ENCODE measurements at places on chromosomes 2 and 18.

DNA sequence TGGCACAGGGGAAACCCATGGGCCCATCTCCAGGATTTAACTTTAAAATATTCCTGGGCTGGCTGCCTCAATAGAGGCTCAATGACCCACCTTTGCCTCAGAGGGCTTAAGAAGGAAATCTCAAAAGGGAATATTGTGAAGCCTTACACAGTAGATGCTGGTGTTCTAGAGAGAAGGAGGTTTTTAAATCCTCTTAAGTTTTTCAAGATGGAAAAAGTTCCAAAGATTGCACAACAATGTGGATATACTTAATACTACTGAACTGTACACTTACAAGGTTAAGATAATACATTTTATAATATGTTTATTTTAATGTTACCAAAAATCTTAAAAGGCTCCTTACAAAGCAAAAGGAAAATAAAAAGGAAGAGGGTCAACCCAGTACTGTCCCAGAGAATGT is 54.9 kb upstream of the LCLAT1 start:
- DNase-seq = no peak

DNA sequence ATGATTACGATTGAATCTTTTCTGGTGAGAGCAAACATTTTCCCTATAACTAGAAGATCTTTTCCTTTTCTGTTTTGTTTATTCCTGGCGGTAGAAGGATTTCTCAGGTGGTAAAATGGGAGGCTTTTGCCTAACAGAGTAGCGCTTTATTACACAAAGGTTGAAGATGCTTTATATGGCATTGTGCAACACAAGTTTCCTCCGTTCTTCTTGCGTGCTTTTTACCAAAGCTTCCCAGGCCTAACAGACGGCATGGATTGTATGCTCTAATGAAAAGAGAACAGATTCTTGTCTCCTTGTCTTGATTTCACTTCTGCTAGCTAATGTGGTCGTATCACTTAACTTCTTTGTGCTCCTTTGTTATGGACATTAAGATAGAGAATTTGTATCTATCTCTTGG is 43.8 kb downstream of the MYO1B start:
- no peak for DNase-seq

GRCh38 chr2:7693246-7694075 is 776.2 kb downstream of the RNF144A start:
- DNase-seq = no peak

- no peak for DNase-seq
Observed at GRCh38 chr18:48992791-48993555, 42.2 kb upstream of the SMAD7 start.

DNA sequence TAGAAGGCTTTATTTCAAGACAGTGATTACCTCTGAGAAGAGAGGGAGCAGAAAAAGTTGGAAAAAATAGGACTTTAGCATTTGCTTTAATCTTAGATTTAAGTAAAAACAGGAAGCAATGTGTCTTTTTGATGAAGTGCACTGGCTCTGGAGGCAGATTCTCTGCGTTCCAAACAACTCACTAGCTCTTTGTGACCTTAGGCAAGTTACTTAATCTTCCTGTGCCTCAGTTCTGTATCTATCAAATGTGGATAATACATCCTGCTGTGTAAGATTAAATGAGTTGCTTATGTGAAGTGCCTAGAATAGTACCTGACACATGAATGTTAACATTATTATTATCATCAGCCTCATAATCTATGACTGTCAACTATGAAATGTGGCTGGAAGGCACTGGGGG is 42.3 kb downstream of the RPRD1A start:
- no peak for DNase-seq

- DNase-seq = no peak
Observed at GRCh38 chr2:118667348-118667747, 180.1 kb downstream of the EN1 start.

DNA sequence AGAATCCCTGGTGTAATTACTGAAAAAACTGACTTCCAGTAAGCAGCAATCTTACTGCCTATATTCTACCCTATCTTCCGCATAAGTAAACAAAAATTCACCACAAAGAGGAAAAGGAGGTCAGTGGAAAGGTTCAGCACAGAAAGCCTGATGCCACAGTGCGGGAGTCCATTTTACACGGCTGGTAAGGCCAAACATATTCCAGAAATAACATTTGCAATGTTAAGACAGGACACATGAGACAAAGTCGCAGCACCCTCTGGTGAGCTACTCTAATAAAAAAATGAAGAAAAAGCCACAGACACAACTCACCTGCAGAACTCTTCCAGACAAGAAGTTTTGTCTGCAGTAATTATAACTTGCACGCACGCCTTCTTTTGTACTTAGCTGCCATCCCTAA is 40.6 kb downstream of the GEMIN6 start:
- no peak for DNase-seq

DNA sequence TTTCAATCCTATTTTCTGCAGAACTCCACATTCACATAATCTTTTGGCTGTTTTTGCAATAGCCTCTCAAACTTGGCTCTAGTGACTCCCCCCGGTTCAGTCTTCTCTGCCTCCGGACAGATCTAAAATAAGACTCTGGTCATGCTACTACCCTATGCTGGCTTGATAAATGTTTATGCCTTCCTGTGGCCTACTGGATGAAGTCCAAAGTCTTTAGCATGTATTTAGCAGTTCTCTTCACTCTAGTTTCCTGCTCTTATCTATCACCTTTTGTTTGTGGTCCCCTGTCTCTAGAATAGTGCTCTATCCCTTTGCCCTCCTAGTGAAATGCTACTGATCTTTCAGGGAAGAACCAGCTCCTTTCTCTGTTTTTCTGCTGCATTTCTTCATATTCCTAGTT is 14.4 kb downstream of the ADCYAP1 start:
- no peak for DNase-seq

DNA sequence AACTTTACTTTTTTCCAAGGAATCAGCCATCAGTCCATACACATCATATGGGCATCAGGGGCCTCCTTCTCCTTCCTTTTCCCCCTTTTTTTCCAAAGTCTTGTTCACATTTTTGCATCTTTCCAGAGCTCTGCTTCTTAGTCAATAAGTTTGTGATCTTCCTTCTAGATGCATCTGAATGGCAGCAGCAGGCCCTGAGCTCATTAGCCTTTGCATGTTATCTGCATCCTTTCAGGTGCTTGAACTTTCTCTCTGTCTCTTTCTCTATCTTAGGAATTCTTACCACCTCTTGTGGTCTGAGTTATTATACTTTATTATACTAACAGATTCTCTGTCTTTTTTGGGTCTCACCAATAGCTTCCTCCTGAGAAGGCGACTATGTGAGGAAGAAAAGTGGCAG is 312.4 kb upstream of the FANCL start:
- DNase-seq = no peak

- DNase-seq = no peak
Observed at GRCh38 chr2:28082131-28082530, 191.6 kb downstream of the BABAM2 start.

- no peak for DNase-seq
Observed at GRCh38 chr2:85862426-85862825, 26.4 kb downstream of the ST3GAL5 start.

DNA sequence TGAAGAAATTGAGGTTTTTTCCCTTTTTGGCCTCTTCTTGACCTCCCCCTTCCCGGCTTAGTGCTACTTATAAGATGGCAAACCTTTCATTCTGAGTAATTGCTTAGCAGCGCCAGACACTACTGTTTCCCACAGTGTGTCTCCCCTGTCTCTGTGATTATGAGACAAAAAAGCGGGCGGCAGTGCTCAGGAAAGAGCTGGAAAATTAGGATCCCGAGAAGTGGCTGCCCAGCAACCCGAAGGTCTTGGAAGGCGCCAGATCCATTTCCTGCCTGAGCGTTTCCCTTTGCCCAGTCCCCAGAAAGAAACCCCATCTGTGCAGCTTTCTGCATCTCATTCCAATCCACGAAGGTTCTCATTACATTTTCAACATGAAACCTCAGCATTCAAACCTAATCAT is 191.9 kb upstream of the APCDD1 start:
- DNase-seq = no peak

DNA sequence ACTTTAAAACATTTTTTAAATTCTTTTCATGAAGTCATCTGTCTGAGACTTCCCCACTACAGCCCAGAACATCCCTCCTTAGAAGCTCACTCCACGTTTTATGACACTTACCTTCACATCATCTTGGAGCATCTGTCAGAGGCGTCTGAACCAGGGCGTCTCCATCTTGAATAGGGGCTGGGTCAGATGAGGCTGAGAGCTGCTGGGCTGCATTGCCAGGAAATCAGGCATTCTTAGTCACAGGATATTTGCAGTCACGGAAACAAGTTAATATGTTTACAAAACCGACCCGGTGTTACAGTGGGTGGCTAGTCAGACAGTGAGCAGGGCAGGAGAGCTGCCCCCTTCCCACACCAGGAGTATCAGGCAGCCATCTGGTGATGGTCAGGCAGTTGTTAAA is 456.5 kb downstream of the FBXO15 start:
- DNase-seq = no peak

GRCh38 chr18:58363767-58364540 is 264.9 kb downstream of the ALPK2 start:
- DNase-seq = no peak

DNA sequence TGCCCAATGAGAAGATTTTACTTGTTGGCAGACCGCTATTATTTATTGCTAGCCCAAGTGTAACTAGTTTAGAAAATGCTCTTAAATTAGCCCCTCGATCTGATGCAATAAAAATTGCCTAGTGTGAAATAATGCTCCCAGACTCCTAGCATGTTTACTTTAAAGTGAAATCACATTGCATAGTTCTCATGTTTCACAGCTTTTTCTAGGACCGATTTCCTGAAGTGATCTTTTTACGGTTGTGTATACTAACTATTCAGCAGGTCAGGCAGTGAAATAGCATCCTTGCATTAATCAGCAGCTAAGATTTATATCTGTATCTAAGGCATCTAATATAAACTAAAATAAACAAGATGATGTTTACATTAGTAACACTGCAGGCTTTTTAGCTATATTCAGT is 52.4 kb downstream of the PMS1 start:
- DNase-seq = no peak

- DNase-seq = no peak
Observed at GRCh38 chr2:236840215-236840614, 245.5 kb upstream of the COPS8 start.

- no peak for DNase-seq
Observed at GRCh38 chr2:172462849-172463381, 35.5 kb downstream of the ITGA6 start.

DNA sequence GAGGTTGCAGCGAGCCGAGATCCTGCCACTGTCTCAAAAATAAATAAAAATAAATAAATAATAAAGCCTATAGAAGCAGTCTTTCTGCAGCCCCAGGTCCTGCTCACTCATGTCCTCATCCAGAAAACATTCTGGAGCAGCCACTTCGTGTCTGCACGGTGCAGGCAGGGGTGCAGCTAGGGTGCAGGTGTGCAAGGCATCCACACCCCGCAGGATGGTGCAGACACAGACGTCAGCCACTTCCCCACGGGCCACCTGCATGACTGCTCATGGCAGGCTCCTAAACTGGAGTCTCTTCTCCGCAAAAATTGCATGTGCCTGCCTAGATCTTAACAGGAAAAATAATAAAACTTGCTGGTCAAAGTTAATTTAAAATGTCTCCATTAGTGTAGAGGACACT is 80.2 kb upstream of the SNTG2 start:
- no peak for DNase-seq

- no peak for DNase-seq
Observed at GRCh38 chr2:156619021-156619539, 182.9 kb downstream of the GPD2 start.

DNA sequence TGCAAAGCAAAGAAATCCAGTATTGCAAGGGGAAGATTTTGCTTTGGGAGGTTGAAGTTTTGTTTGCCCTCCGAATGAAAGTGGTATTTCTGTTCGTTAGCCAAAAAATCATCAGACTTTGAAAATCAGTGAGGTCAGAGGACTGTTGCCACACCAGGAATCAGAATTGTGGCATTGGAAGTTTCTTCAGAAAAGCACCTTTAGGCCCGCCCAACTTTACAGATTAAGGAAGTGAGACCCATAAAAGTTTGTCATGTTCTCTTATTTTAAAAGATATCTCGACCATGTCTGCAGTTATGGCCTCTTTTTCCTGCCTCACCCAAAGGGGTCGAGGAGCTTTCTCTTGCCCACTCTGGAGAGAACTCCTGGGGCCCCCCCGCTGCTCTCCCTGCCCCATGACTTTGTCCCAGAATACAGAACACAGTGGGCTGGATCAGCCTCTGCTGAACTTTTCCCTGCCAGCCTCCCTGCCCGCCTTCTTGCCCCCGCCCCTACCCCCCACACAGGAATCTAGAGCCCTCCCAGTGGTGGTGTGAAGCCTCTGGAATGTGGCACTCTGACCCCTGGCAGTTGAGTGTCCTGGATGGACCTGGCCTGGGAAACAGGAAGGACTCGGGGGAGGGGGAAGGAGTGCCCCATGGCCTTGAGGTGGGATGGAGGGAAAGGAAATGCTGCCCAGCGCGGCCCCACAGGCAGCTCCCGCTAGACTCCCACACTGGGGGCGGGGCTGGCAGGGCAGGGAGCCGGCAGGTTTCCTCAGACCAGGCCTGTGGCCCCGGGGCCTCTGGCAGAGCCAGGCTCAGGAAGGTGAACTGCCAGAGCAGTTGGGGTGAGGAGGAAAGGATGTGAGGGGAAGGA is 25.3 kb downstream of the CRIM1 start:
- no peak for DNase-seq

GRCh38 chr2:240926516-240927389 is 20.6 kb downstream of the CROCC2 start:
- no peak for DNase-seq

DNA sequence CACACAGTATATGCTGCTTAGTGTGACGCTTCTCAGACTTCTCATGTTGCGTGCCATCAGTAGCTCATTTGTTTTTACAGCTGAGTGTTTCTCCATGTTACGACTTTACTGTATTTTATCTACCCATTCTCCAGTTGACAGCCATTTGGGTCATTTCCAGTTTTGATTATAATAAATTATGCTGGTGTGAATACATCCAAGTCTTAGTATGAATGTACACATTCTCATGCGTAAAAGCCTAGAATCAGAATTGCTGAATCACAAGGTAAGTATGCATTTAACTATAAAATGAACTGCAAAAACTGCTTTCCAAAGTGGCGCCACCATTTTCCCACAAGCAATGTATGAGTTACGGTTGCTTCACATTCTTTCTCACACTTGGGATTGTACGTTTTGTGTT is 184.2 kb upstream of the SLC35G4 start:
- no peak for DNase-seq

GRCh38 chr18:55592572-55592971 is 4.6 kb upstream of the TCF4 start:
- DNase-seq = no peak

GRCh38 chr18:23230686-23231085 is 95.4 kb downstream of the CABLES1 start:
- DNase-seq = no peak

- DNase-seq = no peak
Observed at GRCh38 chr2:105917226-105917625, 172.5 kb downstream of the NCK2 start.

- no peak for DNase-seq
Observed at GRCh38 chr18:25038261-25038660, 313.7 kb downstream of the ZNF521 start.

DNA sequence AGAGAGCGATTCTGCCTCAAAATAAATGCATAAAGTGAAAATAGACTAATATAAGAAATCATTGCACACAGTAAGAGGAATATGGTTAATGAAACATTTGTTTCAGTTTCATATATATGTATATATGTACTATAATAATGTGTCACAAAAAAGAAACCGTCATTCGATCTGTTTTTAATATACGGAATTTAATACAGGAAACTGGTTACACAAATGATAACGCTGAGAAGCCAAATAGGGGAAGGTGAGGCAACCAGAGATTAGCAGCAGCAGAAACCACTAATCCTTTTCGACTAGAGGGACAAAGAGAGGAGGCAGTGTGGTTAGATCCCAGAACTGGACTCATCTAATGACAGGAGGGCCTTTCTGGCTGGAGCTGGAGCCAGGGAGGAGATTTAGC is 64.2 kb upstream of the GREB1L start:
- DNase-seq = no peak

- no peak for DNase-seq
Observed at GRCh38 chr2:113268621-113269360, 9.9 kb downstream of the PAX8 start.
